ENCODE measurements at places on chromosomes 12 and 14.

DNA sequence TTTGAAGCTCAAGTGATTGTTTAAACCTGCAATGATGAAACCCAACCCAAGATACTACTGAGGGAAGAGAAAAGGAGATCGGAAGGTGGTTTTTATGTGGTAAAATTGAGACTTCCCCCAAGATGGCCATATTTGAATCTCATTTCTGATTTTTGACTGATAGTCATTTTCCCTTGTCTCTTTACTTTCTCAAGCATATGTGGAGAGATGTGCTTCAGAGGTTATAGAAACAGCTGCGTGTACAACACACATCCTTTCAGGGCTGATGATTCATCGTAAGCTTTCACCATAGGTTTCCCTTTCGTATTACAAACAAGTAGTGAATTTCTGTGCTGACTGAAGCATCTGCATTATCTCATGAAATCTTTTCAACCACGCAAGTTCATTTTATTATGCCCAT lies 276.2 kb downstream of the EMP1 start:
- no peak for DNase-seq

DNA sequence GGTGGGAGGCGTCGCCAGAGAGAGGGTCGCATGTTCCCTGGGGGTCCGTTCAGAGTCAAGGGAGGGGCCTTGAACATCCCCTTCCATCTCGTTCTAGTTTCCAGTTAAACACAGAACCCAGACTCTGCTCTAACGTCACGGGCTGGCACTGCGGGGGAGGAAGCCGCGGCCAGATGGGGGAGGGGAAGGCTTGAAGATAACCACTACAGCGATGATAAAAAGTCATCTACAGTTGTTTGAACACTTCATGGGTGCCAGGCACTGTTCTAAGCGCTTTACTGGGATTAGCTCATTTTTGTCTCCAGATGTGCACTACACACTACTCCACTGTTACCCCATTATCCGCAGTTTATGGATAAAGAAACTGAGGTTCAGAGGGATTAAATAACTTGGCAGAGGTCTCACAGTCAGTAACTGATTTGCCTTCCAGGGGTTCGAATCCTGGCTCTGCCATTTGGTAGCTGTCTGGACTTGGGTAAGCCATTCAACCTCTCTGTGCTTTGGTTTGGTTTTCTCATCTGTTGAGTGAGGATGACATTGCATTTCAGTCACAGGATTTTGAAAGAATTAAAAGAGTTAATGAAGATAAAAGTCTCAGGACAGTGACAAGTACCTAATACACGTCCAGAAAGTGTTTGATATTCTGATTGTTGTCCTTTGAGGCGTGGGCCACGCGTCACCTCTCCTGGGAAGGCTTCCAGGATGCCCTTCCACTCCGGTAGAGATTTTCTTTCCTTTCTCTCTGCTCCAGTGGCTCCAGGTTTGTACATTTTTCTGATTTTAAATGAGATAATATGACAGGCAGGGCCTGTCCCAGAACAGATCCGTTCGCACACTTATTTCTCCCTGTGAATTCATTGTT lies 798 bp upstream of the RASAL1 start:
- DNase-seq = no peak

DNA sequence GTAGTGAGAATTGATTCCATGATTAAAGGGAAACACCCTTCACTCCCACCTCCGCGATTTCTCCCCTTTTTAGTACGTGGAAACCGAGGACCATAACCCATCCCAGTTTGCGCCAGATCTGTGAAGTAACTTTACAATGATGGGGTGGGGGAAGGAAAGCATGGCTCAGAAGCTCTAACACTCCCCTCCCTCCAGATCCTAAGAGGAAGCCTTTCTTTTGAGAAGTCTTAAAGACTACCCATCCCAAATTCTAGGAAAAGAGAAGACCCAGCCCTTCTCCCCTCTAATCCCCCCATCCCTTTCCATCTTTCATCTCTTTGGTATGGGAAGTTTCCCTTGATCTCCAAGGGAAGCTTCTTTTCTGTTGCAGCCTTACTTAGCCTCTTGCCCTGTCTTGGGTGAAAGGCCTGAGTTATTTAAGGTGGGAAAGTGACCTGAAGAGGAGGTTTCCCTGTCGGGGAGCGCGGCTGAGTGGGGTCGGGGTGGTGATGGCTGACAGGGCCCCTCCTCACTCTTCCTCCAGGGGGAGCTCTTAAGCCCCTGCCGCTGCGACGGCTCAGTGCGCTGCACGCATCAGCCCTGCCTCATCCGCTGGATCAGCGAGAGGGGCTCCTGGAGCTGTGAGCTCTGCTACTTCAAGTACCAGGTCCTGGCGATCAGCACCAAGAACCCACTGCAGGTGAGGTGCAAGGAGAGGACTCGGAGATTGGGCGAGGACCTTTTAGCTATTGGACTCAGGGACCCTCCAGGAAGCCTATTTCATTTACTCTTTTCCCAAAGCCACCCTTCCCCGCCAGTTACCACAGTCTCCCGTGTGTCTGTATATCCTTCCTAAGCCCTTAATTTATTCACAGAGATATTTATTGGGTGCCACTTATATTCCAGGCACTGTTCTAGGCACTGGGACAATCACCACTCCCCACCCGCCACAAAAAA lies 1.8 kb downstream of the MARCHF9 start:
- no peak for DNase-seq

- DNase-seq = no peak
Measured at GRCh38 chr12:14852880-14853279, 9.6 kb upstream of the ART4 start.

DNA sequence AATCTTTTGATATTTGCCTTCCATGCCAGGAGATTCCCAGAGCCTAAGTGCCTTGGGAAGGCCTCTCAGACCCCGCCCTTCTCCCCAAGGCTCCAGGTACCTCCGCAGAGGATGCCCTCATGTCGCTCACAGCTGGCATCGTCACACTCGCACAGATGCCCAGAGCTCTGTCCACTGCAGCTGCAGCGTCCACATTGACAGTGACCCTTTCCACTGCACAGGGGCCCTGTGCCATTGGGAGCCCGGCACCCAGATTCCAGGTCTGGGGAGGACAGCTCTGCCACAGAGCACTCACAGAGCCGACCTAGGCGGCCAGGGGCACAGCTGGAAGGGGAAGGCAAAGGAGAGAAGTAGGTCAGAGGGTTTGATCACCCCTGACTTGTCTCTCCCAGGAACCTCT lies 12.3 kb upstream of the CSAD start:
- DNase-seq = no peak

GRCh38 chr14:95309261-95310051 lies 10.3 kb downstream of the CLMN start:
- DNase-seq = no peak

DNA sequence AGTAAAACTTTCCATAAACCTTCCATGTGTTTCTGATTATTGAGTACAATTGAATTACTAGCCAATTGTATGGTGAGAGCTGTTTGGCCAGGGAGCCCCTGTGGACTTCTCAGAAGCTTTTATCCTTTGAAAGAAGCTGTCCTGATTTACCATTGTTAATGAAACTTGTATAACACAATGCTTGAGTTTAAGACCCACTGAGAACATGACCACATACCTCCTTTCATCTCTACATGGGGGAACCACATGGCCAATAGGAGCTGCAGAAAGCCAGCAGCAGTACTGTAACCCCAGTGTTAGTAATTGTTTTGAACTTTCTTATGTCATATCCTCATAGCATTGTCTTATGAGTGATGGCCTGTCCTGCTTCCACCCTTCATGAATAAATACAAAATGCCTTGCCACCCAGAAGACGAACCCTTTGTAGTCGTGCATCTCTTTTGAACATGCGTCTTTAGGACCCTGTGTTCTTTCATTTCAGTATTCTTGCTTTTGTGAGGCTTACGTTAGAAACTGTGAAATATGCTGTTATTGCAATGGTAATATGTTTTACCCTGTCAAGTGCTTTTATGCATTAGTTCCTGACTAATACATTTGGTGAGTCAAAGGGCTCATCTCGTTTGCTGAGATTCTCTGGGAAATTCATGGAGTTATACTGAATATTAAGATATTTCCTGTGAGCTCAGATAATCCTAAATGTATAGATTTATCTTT lies 815.7 kb downstream of the NRXN3 start:
- DNase-seq = no peak

DNA sequence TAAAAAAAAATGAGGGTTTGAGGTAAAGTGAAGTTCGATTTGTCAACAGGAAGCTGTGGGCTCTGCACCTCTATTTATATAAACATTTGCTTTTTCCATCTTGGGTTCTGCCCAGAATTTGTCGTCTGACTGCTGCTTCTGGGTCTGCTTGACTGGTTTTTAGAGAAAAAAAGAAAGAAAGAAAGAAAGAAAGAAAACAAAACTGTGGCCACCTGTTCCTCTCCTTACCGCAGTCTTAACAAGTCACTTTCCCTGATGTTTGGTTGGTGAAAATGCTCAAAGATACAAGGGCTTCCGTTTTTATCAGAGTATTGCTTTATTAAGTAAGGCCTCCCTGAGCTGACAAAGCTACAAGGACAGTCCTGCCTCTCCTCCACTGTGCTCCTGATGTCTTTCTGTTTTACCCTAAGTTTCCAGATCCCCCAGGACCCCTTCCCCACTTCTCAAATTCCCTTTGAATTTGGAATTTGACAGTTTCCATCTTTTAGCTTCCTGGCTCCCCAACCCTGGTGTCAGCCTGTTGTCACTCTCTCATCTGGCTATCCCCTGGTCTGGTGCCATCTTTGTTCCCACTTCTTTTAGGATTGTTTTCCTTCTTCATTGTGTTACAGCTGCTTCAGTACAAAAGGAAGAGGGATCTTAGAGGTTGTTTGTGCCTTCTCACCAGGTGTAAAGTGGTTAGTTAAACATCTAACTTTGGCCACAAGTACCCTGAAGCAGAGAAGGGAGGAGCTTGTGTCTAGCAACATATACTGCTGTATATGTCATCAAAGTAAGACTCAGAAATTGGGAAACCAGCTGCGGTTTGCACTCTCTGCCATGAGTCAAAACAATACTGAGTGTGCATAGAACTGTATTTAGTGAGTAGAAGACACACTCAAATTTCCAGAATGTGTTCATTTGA lies 18.0 kb downstream of the MFAP5 start:
- no peak for DNase-seq

DNA sequence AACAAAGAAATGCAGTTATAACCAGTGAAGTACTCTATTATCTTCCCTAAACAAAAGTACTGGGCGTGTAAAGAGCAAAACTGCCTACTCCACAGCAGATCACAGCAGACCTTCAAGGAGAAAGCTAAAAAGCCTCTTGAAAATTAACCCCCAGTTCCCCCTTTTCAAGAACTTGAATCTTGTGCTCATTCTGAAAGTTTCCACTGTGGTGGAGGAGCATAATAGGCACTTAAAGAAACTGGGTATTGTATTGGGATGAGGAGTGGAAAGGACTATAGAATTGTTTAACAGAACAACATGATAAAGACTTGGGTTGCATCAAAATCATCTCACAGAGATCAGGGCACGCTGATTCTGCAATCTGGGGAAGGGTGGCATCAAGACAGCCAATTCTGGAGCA lies 51.1 kb downstream of the SLC25A47 start:
- no peak for DNase-seq

DNA sequence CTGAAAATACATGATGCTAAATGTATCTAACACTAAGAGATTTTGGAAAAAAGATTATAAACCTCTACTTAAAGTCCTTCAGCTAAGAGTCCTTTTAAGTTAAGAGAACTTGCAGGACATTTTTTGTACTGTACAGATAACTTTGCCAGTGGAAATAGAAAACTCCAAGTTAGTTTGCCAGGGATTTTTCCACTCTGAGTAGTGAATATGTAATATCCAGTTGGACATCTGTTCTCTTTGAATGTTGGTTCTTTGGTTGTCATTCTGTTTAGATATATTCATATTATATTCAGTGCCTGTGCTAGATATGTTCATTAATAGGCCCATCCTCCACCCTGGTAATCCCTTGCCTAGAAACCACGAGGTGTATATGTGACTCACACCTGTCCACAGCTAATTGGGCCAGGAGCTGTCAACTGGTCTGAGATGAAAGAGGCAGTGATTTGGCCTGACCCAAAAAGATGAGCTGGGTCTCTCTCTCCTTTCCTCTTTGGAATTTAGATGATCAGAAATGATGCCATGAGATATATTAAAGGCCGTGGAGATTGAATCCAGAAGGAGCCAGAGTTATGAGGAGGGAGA lies 261.0 kb upstream of the LRIG3 start:
- DNase-seq = no peak

- no peak for DNase-seq
Measured at GRCh38 chr12:77795699-77796098, 35.0 kb upstream of the NAV3 start.

- DNase-seq = no peak
Measured at GRCh38 chr12:27123642-27124041, 41.3 kb upstream of the C12orf71 start.
